Iris pigment epithelial cell (primary cell): ENCODE measurements at places on chromosomes 12 and 14.
A peak's percentile ranks its signal among the peaks of the same experiment; 100 is the strongest.

- no peak for DNase-seq
These were observed 360.0 kb upstream of the DCN start for GRCh38 chr12:91542666-91543065.

DNA sequence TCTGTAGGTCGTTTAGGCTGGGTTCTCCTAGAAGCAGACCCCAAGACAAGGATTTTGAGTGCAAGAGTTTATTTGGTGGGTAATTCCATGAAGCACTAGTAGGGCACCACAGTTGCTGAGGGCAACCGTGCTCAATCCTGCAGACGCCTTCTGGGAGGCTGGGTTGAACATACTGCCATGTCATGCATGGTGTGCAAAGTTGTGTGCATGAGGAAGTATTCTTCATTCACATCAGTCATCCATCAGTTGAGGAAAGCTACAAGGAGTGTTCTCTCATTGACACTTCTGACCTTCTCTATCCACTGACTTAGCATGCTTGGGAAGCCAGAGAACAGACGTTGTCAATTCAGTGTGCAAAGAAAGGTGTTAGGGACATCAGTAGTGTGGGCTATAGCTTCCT, 179.2 kb downstream of the PTPN11 start:
- no peak for DNase-seq

DNA sequence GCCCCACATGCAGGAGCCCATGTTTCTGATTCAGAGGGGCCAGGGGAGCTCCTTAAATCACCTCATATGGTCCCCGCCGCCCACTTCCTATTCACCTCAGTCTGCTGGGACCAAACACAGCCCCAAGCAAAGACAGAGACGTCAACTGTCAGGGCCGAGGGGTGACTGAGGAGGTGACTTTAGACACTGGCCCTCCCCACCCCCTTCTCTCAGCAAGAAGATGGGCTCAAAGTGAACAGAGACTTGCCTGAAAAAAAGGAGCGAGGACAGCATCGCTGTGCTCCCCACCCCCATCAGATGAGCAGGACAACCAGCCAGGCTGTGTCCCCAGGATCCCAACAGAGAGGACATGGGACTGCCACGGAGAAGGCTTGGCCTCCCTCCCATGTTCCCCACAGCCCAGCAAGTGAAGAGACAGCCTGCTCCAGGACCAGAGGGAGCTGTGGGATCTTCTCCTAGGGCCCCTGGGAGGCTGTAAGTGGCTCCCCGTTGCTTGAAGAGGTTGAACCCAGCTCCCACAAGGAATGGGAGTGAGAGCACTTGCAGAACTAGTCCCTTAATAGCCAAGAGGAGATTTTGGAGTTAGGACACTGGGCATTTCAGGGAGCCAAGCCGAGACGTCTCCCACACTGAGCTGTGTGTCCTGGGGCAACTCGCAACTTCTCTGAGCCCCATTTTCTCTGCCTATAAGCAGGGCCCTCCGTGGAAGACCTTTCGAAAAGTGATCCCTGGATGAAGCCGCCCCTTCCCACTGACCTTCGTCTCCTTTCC, 1.3 kb upstream of the KRT79 start:
- DNase-seq: no peak

DNA sequence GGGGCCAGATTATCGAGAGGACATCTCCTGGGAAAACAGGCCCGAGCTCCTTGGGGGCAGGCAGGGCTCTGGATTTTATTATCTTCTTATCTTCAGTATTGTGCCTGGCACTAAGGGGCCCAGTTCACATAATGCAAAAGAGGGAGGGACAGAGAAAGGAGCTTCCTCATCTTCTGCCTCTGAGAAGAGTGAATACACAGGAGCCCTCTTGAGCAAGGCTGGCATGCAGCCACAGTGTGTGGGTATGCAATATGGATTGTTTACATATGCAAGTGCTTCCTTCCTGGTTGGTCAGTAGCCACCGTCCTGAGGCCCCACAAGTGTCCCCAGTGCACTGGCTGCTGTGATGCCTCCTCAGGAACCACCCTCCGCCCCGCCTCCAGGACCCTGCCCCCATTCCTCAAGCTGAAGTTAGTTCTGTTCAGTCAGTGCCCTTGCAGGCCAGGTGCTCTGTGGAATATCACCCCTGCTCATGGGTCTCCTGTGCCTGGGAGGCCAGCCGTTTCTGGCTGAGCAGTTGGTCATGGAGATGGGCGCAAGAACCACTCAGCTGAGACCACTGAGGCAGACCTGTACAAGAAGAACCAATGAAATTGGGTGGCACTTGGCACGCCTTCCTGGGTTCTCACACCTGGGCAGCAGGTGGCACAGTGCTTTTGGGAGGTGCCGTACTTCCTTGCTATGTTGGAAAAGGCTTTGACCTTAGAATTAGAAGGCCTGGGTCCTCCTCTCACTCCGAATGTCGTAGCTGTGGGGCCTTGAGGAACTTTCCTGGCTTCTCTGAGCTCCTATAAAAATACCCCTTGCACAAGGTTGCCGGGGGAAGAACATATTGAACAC, 35.1 kb upstream of the ACTN1 start:
- DNase-seq: peak; percentile 70

DNA sequence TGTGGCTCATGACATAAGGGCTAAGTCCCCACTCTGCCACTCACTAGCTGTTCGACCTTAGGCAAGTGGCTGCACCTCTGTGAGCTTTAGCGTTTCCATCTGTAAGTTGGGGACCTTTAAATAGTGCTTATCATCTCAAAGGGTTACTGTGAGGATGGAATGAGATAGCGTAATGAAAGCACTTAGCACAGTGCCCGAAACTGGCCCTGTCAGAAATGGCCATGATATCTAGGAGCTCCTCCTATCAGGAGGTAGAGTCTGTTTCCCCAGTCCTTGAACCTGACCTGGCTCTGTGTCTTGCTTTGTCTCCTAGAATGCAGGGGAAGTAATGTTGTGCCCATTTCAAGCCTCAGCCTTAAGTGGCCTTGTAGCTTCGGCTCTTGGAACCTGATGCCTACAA, 211.0 kb downstream of the RBM19 start:
- no peak for DNase-seq

GRCh38 chr12:122480753-122481152, 20.0 kb downstream of the ZCCHC8 start:
- DNase-seq: no peak

DNA sequence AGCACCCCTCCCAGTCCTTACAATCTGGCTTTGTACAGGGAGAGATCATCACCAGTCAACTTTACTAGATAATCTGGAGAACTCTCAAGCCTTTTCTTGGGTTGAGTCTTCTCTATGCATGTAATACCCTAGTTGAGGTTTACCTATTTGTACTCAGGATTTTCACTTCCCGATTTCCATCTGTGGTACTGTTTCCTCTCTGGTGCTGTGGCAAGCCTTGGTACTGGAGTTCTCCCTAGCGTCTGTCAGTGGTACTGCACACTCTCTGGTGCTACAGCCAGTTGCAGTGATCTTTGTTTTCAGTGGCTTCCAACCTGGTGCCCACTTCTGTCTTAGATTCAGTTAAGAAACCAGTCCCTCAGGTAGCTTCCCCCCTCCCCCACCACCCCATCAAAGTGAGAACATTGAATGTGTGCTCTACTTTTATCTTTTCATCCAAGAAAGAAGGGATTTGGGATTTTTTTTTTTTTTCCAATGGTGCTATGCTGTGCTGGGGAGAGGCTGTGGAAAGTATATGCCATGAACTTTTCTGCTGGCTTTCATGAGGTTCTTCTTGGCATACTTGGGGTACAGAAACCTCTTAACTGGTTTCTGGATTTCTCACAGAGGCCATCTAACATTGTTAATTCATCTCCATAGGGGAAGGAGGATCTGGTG, 69.4 kb upstream of the EVL start:
- peak; percentile 60 for DNase-seq

- DNase-seq: peak; percentile 12
These were observed 139.2 kb downstream of the C12orf75 start for GRCh38 chr12:105469701-105470100.

DNA sequence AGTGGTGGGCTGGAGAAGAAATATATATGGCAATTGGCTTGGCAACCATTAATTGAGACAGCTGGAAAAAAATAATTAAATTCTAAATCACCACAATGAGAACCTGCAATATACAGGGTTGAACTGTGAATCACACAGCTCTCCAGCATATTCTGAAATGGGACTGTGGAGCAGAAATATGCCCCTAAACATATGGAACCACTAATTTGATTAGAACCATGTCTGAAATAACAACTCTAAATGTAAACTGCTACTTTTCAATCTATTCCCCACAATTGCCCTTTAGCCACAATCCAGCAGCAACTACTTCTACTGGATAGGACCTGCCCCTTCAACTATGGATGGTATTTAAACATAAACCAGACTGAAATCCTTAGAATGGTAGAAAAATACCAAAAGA, 330.4 kb downstream of the TRHDE start:
- DNase-seq: no peak

DNA sequence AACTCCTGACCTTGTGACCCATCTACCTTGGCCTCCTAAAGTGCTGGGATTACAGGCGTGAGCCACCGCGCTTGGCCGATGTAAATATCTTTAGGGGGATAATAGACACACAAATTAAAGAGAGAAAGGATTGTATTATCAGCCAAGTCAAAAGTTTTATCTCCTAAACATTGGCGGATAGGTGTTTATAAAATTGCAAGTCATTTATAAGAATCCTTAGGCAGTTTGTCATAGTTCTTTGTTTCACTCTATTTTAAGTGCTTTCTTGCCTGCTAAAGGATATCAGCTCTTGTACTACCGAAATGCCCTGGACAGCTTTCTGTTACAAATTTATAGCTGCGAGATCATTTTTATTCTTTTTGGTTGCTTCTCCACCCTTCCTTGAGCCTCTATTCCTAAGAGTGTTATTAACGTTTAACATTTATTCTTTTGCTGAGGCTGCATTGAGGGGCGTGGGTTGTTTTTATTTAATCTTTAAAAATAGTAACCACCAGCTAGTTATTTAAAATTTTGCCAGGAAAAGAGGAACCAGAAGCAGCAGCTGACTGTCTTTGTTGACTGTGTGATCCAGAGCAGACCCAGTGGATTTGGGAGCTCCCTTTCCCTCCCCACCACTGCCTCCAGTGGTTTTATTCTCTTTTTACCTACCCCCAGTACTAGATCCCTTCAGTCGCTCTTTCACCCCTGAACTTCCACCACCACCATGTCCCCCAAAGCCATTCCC, 106.4 kb downstream of the DIP2B start:
- DNase-seq: no peak

DNA sequence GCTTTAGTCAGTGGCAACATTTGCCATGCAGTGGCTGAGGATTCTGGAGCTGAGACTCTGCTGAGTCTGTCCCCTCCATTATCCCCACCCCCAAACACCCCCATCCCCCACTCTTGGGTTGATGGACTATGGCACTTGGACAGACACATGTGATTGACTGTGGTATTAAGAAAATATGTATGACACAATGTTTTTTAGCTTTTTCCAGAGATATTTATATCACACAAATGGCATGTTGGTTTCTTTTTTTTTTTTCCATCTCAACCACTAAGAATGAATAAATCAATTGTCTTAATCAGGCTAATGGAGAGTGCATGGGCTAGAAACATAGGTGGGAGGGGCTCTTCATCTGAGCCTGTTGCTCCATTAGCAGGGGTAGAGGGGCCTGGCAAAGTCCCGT, 30.7 kb upstream of the MAP1LC3B2 start:
- DNase-seq: peak; percentile 36

GRCh38 chr12:39824505-39825212, 205.1 kb upstream of the ABCD2 start:
- DNase-seq: peak; percentile 42

DNA sequence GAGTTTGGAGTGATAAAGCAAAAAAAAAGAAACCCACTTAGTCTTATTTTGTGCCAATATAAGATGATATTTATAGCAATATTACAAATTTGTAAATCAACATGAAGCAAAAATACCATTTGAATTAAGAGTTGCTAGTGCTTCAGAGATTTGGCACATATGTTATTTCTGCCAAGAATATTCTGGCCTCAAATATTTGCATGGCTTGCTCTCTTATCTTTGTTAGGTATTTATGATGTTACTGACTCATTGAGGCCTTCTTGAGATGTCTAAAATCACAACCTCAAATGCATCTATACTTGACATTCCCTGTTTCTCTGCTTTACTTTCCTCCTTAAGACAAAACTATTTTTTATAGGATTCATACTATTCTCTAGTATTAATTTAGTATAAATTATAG, 301.5 kb downstream of the NELL2 start:
- peak; percentile 3 for DNase-seq

- no peak for DNase-seq
These were observed 34.7 kb downstream of the CNOT2 start for GRCh38 chr12:70277973-70278372.

GRCh38 chr14:104186575-104186974, 48.2 kb downstream of the KIF26A start:
- DNase-seq: no peak

DNA sequence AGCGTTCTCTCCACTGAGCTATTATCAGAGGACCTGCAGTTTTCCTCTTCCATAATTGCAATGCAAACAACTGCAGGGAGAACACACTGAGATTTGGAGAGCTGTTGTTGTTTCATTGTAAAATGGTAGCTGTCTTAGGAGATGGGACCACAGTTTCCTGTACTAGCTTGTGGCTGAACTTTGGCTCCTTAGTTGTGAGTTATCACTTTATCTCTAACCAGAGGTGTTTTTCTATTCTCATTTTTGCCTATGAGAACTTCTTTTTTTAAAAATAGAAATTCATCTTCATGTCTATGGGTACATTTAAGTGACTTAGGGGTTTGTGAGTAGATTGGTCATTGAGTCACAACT, 216.5 kb downstream of the SLC38A4 start:
- no peak for DNase-seq

DNA sequence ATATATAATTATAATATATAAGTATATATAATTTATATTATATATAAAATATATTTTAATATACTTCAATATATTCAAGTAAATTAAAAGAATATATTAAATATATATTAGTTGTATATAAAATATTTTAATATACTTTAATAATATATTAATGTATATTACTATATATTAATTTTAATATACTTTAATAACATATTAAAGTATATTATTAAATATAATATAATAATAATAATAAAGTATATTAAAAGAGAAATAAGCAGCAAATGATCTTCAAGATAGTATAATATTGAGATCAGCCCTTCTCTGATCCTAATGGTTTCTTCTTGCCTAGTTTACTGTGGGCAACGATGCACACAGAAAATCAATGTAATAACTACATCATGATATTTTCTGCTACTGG, 2.3 kb downstream of the OR4M1 start:
- DNase-seq: no peak

GRCh38 chr14:68986926-68987652, 8.0 kb upstream of the ACTN1 start:
- DNase-seq: no peak

DNA sequence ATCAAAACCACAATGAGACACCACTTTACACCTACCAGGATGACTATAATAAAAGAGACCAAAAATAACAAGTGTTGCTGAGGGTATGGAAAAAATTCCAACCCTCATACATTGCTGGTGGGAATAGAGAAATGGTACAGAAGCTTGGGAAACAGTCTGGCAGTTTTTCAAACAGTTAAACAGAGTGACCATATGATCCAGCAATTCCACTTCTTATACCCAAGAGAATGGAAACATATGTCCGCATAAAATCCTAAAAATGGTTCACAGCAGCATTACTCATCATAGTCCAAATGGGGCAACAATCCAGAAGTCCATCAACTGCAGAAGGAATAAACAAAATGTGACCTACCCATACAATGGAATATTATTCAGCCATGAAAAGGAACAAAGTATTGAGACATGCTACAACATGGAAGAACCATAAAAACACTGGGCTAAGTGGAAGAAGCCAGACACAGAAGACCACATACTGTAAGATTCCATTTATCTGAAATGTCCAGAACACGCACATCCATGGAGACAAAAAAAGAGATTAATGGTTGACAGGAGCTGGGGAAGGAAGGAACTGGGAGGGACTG, 44.5 kb downstream of the CHGA start:
- DNase-seq: no peak
